ENCODE measurements at places on chromosomes 11 and 22.

DNA sequence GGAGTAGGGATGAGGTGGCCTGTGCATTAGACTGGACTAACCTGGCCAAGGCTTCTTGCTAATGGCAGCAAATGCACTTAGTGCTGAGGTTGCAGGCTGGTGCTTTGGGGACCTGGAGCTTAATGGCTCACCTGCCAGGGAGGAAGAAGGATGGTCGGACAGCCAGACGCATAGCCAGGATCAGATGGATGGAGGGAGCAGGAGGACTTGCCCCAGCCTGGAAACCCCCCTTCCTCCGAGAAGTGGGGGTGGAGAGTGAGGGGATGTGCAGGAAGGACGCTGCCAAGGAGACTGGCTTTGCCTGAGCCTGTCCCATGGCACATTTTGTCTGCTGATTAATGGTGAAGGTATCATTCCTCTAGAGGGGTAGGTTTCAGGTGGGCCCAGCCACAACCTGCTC, 17.9 kb downstream of the IGLL1 start:
- DNase-seq = no peak

DNA sequence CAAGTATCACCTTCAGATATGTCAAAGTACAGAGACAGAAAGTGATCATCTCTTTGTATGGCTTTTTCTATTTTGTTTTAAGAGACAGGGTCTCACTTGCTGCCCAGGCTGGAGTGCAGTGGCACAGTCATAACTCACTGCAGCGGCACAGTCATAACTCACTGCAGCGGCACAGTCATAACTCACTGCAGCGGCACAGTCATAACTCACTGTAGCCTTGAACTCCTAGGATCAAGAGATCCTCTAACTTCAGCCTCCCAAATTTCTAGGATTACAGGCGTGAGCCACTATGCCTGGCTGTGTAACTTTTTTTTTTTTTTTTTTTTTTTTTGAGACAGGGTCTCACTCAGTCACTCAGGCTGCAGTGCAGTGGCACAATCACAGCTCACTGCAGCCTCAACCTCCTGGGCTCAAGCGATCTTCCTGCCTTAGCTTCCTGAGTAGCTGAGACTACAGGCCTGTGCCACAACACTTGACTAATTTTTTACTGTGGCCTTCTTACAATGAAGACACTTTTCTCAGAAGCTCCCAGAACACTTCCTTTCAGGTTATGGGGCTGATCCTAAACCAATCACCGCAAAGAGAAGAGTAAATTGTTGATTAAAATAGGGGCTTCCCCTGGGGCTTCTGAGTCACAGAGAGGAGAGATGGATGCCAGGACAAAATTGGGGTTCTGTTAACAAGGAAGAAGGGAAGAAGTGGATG, 9.0 kb upstream of the HIKESHI start:
- peak; percentile 66 for DNase-seq

- DNase-seq = no peak
Observed at GRCh38 chr22:35548722-35549112, 8.1 kb downstream of the RASD2 start.

DNA sequence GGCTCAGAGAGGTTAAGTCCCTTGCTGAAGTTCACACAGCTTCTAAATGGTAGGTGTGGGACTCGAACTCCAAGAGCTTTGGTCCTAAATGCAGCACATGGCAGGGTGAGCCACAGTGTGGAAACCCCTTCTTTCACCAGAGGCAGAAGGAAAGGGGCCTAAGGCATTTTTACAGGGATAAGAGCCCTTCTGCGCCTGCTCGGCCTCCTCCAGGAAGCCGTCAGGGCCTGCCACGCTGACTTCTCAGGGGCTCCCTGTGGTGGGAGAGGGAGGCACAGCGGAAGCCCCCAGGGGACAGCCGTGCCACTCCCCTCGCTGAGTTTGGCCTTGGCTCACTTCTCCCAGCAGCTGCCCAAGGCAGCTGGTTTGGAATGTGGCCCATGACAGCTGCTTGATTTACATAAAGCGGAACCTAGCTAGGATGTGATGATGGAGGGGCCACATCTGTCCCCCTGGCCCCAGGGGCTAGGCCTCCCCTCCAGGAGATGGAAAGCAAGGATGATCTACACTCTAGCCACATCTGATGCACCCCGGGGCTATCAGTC, 35.4 kb downstream of the CD82 start:
- no peak for DNase-seq

- no peak for DNase-seq
Observed at GRCh38 chr11:22349491-22349890, 11.3 kb downstream of the SLC17A6 start.

GRCh38 chr11:114762408-114762807, 84.1 kb downstream of the NXPE2 start:
- no peak for DNase-seq

DNA sequence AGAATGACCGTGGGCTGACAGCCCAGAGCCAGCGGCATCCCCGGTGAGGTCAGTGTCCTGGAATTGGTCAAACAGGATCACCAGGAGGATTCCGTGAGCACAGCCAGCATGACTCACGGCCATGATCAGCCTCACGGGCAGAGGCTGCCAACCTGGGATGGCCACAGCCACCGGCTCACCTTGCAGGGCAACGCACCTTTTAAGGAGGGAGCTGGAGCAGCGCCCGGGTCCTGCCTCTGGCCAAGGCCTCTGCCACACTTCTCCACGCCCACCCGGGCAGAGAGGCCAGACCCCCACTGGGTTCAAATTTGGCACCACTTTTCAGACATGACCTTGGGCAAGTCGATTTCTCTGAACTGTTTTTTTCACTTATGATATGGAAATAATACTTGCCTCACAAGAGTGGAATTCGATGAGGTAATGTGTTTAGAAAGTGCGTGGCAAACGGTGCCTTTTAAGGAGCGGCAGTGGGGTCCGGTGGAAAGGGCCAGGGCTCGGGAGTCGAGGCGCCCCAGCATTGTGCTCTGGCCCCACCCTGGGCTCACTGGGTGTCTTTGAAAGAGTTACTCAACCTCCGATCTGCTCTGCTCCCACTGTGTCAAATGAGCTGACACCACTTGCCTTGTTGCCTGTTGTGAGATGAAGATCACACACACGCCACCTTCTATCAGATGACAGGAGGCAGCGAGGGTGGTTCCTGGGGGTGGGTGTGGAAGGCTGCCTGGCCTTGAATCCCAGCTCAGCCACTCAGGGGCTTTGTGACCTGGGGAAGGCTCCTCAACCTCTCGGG, 16.0 kb downstream of the TXN2 start:
- no peak for DNase-seq

- no peak for DNase-seq
Observed at GRCh38 chr11:11572386-11572785, 49.4 kb downstream of the GALNT18 start.
